ENCODE measurements at places on chromosomes 5 and 9.
A peak's percentile ranks its signal among the peaks of the same experiment; 100 is the strongest.

- DNase-seq: no peak
Measured at GRCh38 chr9:93118863-93119702, 15.0 kb downstream of the NINJ1 start.

DNA sequence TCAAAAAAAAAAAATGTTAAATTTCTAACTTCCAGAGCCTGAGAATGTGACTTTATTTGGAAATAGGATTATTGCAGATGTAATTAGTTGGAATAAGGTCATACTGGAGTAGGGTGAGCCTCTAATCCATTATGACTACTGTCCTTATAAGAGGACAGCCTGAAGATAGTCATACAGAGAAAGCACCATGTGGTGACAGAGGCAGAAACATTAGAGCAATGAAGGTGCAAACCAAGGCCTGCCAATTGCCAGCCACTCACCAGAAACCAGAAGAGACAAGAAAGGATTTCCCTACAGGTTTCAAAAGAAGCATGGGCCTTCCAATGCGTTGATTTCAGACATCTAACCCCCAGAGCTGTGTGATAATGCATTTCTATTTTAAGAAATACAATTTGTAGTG is 659.2 kb upstream of the CHD1 start:
- DNase-seq: no peak

GRCh38 chr5:41843456-41844370 is 26.5 kb downstream of the OXCT1 start:
- DNase-seq: peak; percentile 58

DNA sequence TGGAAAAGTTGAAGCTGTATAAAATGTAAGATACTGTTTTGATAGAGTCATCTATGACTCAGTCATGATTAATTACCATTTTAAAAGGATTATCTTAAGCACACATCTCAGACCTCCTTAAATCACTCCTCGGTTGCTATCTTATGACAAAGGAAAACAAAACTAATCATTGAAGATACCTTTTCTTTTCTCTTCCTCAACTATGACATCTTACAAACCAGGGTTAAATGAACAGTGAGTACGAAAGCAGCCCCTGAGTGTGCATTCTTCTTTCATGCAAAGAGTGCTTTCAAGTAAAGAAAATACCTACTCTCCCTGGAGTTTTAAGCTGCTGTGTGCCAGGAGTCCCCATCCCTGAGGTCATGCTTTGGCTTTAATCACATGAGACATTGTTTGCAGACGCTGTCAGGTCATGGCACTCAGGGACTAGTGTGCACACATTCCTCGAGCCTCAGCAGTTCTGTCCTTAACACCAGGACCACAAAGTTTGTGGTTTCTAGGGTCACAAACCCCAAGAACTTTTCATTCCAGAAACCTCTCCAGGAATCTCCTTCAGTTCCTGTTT is 86.7 kb upstream of the ICE1 start:
- peak; percentile 73 for DNase-seq

DNA sequence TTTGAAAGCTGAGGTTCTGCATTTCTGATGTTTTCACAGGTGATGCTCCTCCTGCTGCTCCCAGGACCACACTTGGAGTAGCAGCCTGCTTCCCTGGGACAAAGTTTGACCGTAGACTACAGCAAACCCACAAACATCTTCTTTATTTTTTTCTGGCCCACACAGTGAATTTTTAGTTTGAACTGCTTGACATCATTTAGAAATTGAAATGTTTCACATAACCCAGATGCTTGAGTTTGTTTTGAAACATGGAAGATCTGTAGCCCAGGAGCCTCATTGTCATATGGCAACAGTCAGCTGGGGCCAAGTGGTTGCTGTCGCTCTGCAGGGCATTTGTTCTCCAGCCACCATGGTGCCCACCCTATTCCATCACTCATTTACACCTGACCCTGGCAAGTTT is 8.4 kb downstream of the SH3TC2 start:
- DNase-seq: no peak
